Body of pancreas (tissue), 4 donors: ENCODE measurements at places on chromosomes 6 and 20. TPM values are rescaled to one million over a fixed set of nuclear protein-coding genes. Genes with fewer than 3 reads are reported as not detected.

DNA sequence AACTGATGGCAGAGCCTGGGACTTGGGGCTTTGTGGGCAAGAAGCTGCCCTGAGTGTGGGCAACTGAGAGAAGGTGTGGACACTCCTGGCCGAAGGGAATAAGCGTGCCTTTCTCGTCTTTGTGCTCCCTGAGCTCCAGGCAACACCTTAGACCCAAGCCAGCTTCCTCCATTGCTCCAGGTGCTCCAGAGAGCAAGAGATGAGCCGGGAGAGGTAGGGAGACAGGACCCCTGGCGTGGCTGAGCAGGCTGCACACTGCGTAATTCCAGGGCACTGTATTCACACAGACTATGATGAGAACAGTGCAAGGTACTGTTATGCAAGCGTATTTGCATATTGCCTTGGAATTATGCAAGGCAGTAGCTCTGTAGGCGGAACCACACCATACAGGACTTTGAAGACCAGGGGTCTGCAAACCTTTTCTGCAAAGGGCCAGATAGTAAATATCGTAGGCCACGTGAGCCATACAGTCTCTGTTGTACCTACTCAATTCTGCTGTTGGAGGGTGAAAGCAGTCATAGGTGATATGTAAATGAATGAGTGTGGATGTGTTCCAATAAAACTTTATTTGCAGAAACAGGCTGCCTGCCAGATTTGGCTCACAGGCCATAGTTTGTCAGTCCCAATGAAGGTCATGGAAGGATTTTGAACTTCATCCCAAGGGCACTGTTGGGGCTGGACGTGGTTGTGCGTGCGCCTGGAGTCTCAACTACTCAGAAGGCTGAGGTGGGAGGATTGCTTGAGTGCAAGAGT, 42.1 kb upstream of the FAM83D start:
- no peaks in the 10 kb centered on the region for H3K36me3 ChIP-seq
- H3K4me1 ChIP-seq: no peaks in the 10 kb centered on the region
- no peak overlapping the region for H3K27ac ChIP-seq
- DNase-seq: no peak

DNA sequence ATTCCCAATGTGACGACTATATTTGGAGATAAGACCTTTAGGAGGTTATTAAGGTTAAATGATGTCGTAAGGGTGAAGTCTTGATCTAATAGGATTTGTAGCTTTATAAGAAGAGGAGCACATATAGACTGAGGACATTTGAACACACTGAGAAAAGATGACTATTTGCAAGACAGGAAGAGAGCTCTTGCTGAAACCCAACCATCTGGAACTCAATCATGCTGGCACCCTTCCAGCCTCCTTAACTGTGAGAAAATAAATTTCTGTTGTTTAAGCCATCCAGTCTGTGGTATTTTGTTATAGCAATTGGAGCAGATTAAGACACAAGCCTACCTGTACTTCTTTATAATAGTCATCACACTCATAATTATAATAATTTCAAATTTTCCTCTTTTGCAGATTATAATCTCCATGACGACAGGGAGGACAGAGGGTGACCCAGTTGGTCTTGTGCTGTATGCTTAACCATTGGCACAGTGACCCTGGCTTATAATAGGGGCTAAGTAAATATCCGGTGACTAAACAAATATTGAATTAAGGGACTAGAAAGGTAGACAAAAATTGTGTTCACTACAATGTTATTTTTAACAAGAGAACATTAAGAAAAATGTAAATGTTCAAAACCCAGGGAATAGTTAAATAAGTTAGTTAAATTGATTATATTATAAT, 206.4 kb upstream of the HDDC2 start:
- peaks cover 10% of the 10 kb centered on the region for H3K4me1 ChIP-seq
- no peaks in the 10 kb centered on the region for H3K36me3 ChIP-seq
- no peaks in the 10 kb centered on the region for H3K27me3 ChIP-seq
- no peak overlapping the region for H3K27ac ChIP-seq
- H3K4me3 ChIP-seq: no peak overlapping the region
- peak; percentile 17 for DNase-seq

GSTA2 gene
- total RNA-seq: 76.1 TPM

HLA-DRB1 gene
- 20.5 TPM for total RNA-seq

SYCP2 gene
- total RNA-seq: 3.6 TPM

DNA sequence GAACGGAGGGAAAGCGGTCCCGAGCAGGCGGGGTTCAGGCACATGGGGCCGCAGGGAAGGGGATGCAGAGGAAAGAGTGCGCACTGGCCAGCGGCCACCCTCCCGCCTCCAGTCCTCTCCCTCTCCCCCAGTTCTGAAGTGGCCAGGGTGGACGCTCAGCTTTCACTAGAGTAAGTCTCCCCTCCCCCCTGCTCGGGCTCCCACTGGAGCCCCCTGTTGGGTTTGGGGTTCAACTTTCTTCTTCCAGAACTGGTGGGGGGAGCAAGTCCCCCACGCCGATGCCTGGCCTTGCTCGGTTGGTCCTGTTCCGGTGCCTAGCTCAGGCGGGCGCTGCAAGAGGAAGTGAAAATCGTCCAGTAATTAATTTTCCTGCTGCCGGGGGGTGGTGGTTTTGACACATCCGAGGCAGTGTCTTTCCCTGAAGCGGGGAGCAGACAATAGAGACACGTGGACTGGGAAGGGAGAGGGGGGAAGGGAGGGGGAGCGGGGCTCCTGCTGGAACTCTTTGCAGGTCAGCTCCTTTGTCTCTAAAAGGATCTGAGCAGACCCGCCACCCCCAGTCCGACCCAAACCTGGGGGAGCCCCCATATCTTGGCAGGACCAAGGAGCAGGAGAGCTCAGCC, 824 bp upstream of the SCRT2 start:
- H3K4me3 ChIP-seq: no peak overlapping the region
- H3K27ac ChIP-seq: no peak overlapping the region
- no peak for DNase-seq
- H3K27me3 ChIP-seq: peaks cover 41% of the 10 kb centered on the region
- no peaks in the 10 kb centered on the region for H3K36me3 ChIP-seq

PNPLA1 gene
- total RNA-seq: not detected

- H3K27ac ChIP-seq: no peak overlapping the region
- no peaks in the 10 kb centered on the region for H3K36me3 ChIP-seq
- no peak for DNase-seq
- no peak overlapping the region for H3K4me3 ChIP-seq
Measured at GRCh38 chr6:63236398-63236817, 25.1 kb downstream of the FKBP1C start.

RING1 gene
- total RNA-seq: 11.2 TPM

ARHGAP40 gene
- not detected for total RNA-seq
